Posterior vena cava (tissue), 2 donors: ENCODE measurements at places on chromosomes 7 and 10.

GRCh38 chr10:133235265-133235855 lies 2.3 kb upstream of the VENTX start:
- no peak for DNase-seq

GRCh38 chr7:96361116-96361857 lies 39.4 kb upstream of the SLC25A13 start:
- DNase-seq: no peak

- no peak for DNase-seq
These were observed 23.4 kb upstream of the GRB10 start for GRCh38 chr7:50806143-50806542.

- DNase-seq: no peak
These were observed 61.9 kb upstream of the ADO start for GRCh38 chr10:62742536-62743061.
